ENCODE measurements at places on chromosomes 3 and 15.

GRCh38 chr3:46750555-46751038 lies 32.9 kb upstream of the PRSS50 start:
- no peaks in the 10 kb centered on the region for H3K4me1 ChIP-seq
- H3K27ac ChIP-seq: no peak overlapping the region
- H3K4me3 ChIP-seq: no peak overlapping the region
- no peaks in the 10 kb centered on the region for H3K27me3 ChIP-seq
- no peak for DNase-seq

GRCh38 chr3:196763179-196763578 lies 23.5 kb downstream of the PAK2 start:
- no peak for DNase-seq
- H3K36me3 ChIP-seq: peaks cover 3% of the 10 kb centered on the region
- H3K4me3 ChIP-seq: no peak overlapping the region
- no peak overlapping the region for H3K27ac ChIP-seq

DNA sequence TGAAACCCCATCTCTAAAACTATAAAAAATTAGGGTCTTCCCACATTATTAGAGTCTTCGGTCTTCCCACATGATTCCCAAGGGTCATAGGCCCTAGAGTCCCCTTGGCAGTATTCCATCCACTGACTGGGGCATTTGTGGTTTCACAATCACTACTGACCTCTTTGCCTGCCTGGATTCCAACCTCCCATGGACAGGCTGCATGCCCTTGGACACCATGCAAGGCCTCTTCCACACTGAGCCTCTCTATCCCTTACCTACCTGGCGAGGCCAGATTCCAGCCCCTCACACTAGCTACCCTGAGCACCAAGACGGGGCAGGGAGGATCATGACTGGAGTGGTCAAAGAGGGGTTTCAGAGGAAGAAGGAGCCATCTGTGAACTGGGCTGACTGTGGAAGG lies 64.4 kb downstream of the SRGAP3 start:
- H3K27me3 ChIP-seq: no peaks in the 10 kb centered on the region
- no peak overlapping the region for H3K27ac ChIP-seq
- no peaks in the 10 kb centered on the region for H3K4me1 ChIP-seq
- no peak overlapping the region for H3K4me3 ChIP-seq

GRCh38 chr3:148816981-148817525 lies 10.6 kb upstream of the CPB1 start:
- no peaks in the 10 kb centered on the region for H3K4me1 ChIP-seq
- H3K36me3 ChIP-seq: no peaks in the 10 kb centered on the region
- DNase-seq: no peak
- no peaks in the 10 kb centered on the region for H3K27me3 ChIP-seq
- no peak overlapping the region for H3K4me3 ChIP-seq

DNA sequence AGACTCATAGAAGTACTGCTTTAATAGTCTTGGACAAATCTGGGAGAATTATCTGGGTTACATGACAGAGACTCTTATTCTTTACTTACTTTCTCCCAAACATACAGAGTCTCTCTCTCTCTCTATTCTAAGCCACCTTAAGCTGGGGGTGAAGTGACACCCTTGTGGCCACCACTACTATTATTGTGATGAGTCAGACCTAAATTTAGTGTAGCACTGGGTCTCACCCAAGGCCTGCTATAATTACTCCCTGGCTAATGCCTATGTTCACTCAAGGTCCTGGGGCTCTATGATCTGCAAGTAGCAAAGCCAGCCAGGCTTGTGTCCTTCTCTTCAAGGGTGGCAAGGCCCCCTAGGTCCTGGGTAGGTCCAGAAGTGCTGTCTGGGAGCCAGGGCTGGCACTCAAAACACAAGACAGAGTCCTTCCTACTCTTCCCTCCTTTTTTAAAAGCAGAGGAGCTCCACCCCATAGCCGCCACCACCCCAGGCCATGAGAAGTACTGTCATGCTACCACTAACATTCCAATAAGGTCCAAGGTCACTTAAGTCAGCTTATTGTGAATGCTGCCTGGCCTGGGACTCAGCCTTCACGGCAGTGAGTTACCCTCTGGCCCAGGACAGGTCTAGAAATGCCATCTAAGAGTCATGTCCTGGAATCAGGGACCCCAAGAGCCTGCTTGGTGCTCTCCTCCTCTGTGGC lies 183.6 kb downstream of the POLQ start:
- no peak for DNase-seq
- H3K27ac ChIP-seq: no peak overlapping the region
- no peak overlapping the region for H3K4me3 ChIP-seq
- H3K4me1 ChIP-seq: no peaks in the 10 kb centered on the region
- H3K36me3 ChIP-seq: no peaks in the 10 kb centered on the region
- no peaks in the 10 kb centered on the region for H3K27me3 ChIP-seq

DNA sequence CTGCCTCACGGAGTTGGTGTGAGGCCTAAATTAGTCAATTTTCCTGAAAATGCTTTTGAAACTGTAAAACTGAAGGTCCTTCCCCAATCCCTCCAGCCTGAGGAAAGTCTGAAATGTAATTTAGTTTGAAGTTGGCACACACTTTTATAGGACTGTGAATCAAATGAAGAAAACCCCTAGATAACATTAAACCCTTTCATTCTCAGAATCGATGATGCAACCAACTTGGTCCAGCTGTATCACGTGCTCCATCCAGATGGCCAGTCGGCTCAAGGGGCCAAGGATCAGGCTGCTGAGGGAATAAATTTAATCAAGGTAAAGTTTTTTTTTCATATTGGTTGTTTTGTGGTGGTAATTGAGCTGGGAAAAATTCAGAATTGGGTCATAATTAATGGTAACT lies 11.7 kb downstream of the MRPS22 start:
- H3K27ac ChIP-seq: no peak overlapping the region
- H3K36me3 ChIP-seq: peaks cover 6% of the 10 kb centered on the region
- no peak overlapping the region for H3K4me3 ChIP-seq
- H3K27me3 ChIP-seq: no peaks in the 10 kb centered on the region
- peaks cover 1% of the 10 kb centered on the region for H3K4me1 ChIP-seq
- DNase-seq: no peak

DNA sequence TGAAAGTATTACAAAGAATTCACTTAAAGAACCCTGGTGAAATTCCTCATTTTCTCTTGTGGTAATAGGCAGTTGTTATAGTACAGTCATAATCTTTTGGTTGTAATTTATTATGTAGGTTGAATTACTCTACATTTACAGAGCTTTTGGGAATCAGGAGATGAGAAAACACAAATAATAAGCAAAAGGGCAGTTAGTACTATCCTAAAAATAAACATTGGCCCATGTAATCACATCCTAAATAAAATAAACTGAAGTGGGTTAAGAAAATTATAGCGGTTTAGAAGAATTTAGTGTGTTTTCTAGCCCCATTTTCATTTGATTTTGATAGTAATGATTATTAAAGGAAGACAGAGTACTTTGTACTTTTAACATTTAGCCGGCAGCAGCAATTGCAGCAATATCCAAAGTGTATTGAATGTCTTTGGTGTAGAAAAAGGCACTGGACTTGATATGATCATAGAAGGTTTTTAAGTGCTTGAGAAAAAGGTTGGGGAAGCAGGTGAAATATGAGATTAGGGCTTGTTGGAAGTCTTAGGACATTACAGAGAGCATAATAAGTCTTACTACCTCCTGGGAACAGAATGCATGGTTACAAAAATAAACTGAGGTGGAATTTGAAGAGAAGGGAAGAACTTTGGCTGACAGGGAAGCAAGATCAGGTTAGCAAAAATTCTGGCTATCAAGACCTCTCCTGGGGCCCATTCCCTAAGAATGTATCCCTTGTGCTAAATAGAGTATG lies 79.9 kb downstream of the MBNL1 start:
- no peak for DNase-seq
- H3K27me3 ChIP-seq: no peaks in the 10 kb centered on the region
- no peak overlapping the region for H3K4me3 ChIP-seq
- H3K27ac ChIP-seq: no peak overlapping the region
- H3K36me3 ChIP-seq: no peaks in the 10 kb centered on the region

DNA sequence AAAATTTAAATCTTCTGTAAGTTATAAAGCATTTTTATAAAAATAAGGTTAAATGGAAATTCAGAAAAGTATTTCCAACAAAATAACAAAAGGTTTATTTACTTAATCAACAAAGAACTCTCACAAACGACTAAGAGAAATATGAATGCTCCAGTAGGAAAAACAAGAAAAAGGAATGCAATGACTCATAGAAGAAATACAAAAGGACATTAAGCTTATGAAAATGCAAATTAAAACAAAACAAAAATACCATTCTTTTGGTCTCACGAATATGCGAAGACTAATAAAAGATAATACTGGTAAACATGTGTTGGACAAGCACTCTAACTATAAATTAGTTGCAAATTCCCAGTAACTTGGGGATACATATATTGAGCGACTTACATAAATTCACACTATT lies 17.5 kb upstream of the TBC1D5 start:
- no peaks in the 10 kb centered on the region for H3K27me3 ChIP-seq
- H3K4me1 ChIP-seq: no peaks in the 10 kb centered on the region
- no peak overlapping the region for H3K27ac ChIP-seq
- DNase-seq: no peak
- H3K36me3 ChIP-seq: no peaks in the 10 kb centered on the region

GRCh38 chr3:108406063-108406660 lies 104.2 kb downstream of the MYH15 start:
- H3K27me3 ChIP-seq: no peaks in the 10 kb centered on the region
- H3K36me3 ChIP-seq: no peaks in the 10 kb centered on the region
- H3K4me1 ChIP-seq: peaks cover 3% of the 10 kb centered on the region
- no peak overlapping the region for H3K27ac ChIP-seq

GRCh38 chr15:72783004-72783639 lies 436 bp downstream of the ADPGK start:
- no peaks in the 10 kb centered on the region for H3K36me3 ChIP-seq
- H3K4me1 ChIP-seq: peaks cover 29% of the 10 kb centered on the region
- no peak for DNase-seq
- H3K27ac ChIP-seq: peak overlapping the region; percentile 90

DNA sequence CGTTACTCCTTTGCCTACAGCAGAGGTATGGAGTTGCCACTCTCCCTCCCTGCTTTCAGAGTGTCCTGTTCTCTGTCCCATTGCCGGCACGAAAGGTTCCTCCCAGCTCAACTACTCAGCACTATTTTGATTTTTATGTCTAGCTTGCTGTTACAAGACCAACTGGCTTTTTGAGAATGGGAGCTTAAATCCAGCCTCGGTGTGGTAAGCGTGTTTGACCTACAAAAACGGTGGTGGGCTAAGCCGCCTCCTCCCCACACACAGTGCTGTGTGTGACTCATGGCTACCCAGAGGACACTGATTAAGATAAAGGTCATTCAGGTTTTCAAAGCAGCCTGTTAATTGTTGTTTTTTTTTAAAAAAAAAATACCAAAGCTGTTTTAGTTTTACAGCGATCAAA lies 64.5 kb downstream of the LRTM1 start:
- H3K27ac ChIP-seq: no peak overlapping the region
- H3K4me1 ChIP-seq: no peaks in the 10 kb centered on the region
- no peak for DNase-seq
- H3K36me3 ChIP-seq: no peaks in the 10 kb centered on the region
- H3K27me3 ChIP-seq: no peaks in the 10 kb centered on the region

GRCh38 chr3:53613125-53613524 lies 118.7 kb downstream of the CACNA1D start:
- no peak overlapping the region for H3K27ac ChIP-seq
- H3K36me3 ChIP-seq: no peaks in the 10 kb centered on the region
- no peak for DNase-seq
- H3K27me3 ChIP-seq: no peaks in the 10 kb centered on the region
- H3K4me1 ChIP-seq: no peaks in the 10 kb centered on the region

DNA sequence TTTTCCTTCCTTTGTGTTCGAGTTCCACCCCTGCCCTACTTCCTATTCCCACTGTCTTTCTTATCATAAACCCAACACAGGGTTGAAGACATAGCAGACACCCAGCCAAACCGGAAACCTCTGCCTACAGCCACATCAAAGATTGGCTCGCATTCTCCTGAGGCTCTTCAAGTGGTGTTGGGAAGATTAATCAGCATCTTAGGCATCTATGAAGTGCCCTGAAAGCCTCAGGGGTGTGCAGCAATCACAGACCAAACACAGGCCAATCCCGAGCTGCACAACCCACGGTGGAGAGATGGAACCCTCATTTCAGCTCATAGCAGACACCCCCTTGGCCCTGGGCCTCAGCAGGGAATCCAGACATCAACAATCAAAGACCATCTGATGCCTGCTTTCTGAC lies 255.9 kb downstream of the XXYLT1 start:
- no peaks in the 10 kb centered on the region for H3K4me1 ChIP-seq
- no peak overlapping the region for H3K27ac ChIP-seq
- no peaks in the 10 kb centered on the region for H3K36me3 ChIP-seq
- DNase-seq: no peak
- H3K27me3 ChIP-seq: no peaks in the 10 kb centered on the region

DNA sequence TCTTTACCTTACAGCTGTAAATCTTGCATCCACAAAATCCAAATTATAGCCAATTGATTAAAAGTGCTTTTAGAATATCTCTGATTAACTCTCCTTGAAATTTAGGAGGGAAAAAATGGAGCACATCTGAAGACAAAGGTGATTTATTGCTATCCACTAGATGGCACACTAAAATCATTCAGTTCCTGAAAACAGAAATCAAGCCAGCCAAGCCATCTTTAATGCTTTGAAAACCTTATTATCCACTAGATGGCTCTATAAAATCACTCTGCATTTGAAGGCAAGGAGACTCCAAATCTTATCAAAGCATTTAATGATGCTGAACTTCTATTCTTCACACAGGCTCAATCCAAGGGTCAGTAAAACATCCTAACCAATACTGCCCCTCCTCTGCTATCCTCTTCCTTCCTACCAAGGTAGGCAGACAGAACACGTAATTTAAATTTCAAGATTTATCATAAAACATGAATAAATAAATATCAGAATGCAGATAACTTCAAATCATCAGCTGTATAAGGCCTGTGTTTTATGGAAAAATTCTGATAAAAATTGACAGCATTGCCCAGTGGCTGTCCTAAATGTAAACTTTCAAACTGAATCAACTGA lies 48.4 kb downstream of the GOLIM4 start:
- DNase-seq: no peak
- no peak overlapping the region for H3K4me3 ChIP-seq
- H3K4me1 ChIP-seq: no peaks in the 10 kb centered on the region
- H3K27me3 ChIP-seq: no peaks in the 10 kb centered on the region
